ENCODE measurements at places on chromosomes 11 and 22. TPM values are rescaled to one million over a fixed set of nuclear protein-coding genes. Genes with fewer than 3 reads are reported as not detected.

DNA sequence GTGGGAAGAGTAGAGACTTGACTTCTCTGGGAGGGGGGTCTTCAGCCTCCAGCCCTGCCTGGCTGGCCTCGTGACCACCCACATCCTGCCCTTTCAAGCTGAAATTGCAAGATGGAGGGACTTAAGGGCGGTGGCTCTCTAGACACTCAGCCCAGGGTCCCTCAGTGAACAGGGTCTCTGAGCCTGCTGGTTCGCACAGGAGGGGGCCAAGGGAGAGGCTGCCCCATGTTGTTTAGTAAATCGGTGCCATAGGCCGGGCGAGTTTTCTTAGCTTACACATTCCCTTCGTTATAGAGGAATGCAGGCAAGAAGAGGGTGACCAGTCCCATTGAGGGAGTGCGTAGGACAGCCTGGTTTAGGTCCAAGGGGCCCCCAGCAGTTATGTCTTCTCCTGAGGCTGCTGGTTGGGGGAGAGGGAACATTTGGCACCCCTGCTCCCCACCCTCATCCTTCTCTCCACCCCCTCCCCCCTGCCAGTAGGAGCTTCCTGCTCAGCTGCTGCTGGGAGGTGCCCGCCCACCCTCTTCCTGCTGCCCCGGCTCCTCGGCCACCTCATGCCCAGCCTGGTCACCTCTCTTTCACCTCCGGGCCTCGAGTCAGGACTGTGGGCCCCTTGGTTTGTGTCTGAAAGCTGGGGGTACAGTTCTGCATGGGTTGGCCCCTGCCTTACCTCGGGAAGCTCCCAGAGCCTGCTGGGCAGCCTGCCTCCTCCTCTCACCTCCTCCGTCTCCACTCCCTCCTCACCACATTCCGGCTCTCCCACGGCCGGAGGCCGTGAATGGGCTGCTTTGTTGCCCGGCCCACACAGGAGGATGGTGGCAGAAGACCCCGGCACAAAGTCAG lies 3.9 kb downstream of the FRMD8 start:
- no peak for DNase-seq

- no peak for DNase-seq
Measured at GRCh38 chr22:19419464-19420178, 11.9 kb downstream of the HIRA start.

DNA sequence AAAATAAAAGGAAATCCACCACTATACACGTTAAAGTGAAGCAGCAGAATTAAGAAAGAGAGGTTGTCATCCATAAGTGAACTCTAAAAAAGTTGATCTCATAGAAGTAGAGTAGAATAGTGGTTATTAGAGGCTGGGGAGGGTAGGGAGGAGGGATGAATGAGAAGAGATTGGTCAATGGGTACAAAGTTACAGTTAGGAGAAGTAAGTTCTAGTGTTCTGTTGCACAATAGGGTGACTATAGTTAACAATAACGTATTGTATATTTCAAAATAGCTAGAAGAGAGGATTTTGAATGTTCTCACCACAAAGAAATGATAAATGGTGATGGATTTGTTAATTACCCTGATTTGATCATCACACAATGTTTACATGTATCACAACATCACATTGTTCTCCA lies 72.0 kb downstream of the CD82 start:
- no peak for DNase-seq

Gene APOA1
- total RNA-seq: not detected
